ENCODE measurements at places on chromosomes 12 and 14. TPM values are rescaled to one million over a fixed set of nuclear protein-coding genes. Genes with fewer than 3 reads are reported as not detected.

The NEMF gene
- total RNA-seq = 92.4 TPM

GRCh38 chr14:95242870-95243269, 76.8 kb downstream of the CLMN start:
- DNase-seq = no peak

GRCh38 chr12:5965950-5966383, 20.9 kb upstream of the ANO2 start:
- DNase-seq = peak; percentile 72

GRCh38 chr14:49549881-49550280, 36.3 kb downstream of the RPS29 start:
- no peak for DNase-seq

The NAA25 gene
- total RNA-seq = 43.6 TPM

DNA sequence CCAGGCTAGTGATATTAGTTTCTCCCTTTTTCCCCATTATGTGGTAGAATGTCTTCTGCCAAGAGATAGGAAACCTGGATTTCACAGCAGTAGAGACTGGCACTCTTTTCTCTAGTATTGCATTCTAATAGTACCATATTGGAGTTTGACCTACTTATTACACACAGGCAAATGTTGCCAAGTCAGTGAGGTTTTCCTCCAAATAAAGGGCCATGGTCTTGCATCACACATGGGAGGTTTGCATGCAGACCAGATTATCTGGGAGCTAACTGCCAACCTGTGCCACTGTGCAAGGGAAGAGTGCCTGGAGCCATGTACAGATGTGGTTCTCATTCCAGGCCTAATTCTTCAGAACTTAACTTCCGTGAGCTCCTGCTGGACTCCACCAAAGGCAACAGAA, 113.3 kb downstream of the ANO6 start:
- no peak for DNase-seq

DNA sequence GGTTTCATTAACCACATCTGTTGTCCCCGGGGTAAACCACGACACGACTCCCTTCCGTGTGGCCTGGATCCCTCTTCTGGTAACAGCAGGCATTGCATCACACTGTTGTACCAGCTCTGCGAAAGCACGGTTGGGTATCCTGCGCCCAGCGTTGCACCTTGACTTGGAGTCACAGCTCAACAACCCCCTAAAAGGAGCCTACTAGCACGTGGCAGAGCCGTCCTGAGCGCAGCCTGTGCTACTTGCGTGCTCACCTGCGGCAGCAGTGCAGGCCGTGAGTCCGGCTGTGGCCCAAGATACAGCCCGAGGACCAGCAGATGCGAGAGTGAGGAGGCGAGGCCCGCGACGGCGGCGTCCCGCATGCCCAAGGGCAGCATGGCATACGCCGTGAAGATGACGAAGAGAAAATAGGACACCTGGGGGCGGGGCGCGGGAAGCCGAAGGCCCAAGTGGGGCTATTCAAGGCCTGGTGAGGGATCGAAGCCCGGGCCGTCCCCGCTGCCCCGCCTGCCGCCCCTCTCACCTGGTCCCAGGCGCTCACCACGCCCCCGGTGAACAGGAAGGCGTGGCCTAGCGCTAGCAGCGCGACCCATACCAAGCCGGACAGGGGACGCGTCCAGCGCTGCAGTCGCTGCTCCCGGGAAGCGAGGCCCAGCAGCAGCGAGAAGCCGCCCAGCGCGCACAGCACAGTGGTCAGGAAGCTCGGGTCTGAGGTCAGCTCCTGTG, 2.4 kb downstream of the ADCY4 start:
- DNase-seq = peak; percentile 85

The VPS29 gene
- total RNA-seq = 102 TPM

GRCh38 chr14:37565550-37565949, 29.5 kb downstream of the FOXA1 start:
- DNase-seq = no peak

- no peak for DNase-seq
These were observed 39.0 kb downstream of the ELK3 start for GRCh38 chr12:96233168-96233567.

The OR4E2 gene
- total RNA-seq = not detected

DNA sequence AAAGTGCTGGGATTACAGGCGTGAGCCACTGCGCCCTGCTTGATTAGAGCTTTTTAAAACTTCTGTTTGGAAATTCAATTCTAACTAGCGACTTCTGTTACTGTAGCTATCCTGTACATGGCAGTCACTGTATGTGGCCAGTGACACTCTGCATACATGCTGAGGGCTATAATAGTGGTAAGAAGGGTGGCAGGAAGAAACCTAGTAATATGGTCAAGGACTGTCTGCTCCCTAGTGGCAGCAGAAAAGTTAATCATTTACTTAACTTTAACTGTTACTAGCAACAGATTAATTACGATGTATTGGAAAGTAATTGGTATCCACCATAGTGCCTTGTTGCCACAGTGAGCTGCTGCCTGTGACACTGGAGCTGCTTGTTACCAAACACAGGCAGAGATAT, 149.0 kb downstream of the KITLG start:
- DNase-seq = no peak

- DNase-seq = no peak
These were observed 194.2 kb downstream of the GXYLT1 start for GRCh38 chr12:41950455-41950854.

- DNase-seq = no peak
These were observed 21.6 kb upstream of the TESC start for GRCh38 chr12:117120787-117121186.

The ERO1A gene
- total RNA-seq = 42.5 TPM

DNA sequence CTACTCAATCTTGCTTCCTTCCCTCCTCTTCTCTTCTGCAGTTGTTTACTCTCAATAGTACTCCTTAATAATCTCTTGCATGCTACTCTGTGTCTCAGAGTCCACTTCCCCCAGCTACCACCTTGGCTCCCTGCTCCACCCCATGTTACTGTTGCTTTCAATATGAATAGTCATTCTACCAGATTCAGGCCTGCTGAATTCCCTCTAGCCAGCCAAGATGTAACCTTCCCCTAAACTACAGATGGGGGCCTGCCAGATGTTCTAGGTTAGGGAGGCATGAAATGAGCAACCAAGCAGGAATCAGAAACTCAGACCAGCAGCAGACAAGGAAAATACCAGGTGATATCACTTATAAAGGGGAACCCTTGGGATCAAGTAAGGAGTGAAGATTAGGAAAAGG, 392.1 kb upstream of the DDHD1 start:
- DNase-seq = no peak

DNA sequence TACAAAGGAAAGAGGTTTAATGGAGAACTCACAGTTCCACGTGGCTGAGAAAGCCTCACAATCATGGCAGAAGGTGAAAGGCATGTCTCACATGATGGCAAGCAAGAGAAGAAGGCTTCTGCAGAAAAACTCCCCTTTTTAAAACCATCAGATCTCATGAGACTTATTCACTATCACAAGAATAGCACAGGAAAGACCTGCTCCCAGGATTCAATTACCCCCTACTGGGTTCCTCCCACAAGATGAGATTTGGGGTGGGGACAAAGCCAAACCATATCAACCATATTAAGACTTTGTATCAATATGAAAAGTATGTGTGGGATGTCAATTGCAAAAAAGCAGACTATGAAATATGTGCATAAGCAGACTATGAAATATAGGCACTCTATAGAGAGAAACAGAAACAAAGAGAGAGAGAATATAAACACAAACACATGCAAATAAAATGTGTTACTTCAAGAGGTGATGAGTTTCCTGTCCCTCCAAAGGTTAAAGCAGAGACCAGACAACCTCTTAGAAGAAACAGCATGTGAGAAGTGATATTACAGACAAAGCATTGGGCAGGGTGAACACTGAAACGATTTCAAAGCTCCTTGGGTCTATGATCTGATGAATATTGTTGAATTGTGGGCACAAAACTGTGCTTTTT, 151.2 kb upstream of the KRR1 start:
- DNase-seq = no peak

GRCh38 chr14:24943024-24943423, 106.9 kb downstream of the STXBP6 start:
- DNase-seq = peak; percentile 60

DNA sequence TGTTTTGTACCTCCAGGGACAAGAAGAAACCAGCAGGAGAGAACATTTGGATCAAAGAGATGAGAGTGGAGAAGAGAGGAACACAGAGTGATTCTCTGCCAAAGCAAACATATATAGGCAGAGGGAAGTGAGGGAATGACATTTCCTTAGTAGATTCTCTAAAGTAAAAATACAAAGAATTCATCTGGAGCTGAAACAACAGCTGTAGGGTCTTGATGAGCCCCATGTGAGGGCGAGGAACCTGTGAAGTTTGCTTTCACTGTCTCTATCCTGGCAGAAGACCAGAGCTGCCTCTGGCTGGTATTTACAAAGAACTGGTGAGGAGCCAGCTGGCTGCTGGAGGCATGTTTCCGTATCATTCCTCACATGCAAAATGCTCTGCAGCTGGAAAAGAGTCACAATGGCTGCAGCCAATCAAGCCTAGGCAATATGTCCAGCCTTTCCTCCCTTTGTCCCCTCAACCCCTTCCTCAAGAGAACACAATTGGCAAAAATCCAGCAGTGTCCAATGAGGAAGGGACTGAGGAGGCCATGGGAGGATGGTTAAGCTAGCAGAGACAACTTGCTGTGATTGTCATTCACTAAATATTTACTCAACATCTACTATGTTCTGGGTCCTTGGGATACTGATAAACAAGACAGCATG, 122.5 kb downstream of the PHLDA1 start:
- DNase-seq = peak; percentile 83

DNA sequence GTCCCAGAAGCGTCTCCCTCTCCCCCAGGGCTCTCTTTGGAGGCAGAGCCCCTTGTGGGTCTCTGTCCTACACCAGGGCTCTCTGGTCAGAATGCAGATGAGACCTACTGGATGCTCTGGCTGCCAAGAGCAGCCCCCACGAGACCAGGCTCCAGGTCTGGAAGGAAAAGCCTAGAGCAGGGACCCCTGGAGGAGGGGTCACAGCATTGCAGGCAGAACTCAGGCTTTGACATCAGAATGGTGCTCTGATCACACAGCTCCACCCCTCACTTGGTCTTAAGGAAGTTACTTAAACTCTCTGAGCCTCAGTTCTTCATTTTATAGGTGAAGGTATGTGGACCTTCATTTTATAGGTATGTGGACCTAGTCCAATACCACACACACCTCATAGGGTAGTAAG, 83.1 kb downstream of the ARL6IP4 start:
- DNase-seq = no peak

GRCh38 chr12:517538-517937, 57.8 kb downstream of the B4GALNT3 start:
- DNase-seq = no peak

- no peak for DNase-seq
These were observed 966 bp upstream of the PCBP2 start for GRCh38 chr12:53450936-53451335.

- DNase-seq = no peak
These were observed 12.5 kb downstream of the NRXN3 start for GRCh38 chr14:78182722-78183121.

- DNase-seq = no peak
These were observed 70.7 kb downstream of the TAOK3 start for GRCh38 chr12:118302053-118302452.

The KLRC2 gene
- 0.67 TPM for total RNA-seq

- no peak for DNase-seq
These were observed 74.2 kb upstream of the NAP1L1 start for GRCh38 chr12:76158518-76159321.

DNA sequence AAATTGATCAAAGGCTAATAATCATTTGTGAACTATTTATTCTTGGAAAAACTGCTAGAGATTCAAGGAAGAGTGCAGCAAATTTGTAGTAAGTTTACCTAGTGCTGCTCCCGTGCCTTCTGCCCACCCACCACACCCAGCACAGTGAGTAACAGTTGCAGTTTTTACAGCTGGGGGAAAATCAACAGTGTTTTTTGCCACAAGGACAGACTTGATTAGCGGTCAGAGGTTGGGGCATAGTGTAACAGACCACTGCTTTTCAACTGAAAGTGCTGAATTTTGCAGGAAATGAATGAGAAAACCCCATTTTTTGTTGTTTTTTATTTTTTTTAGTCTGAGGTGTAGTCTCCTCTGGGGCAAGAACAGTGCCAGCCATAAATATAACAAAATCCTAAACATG, 7.5 kb upstream of the KLRK1 start:
- no peak for DNase-seq

DNA sequence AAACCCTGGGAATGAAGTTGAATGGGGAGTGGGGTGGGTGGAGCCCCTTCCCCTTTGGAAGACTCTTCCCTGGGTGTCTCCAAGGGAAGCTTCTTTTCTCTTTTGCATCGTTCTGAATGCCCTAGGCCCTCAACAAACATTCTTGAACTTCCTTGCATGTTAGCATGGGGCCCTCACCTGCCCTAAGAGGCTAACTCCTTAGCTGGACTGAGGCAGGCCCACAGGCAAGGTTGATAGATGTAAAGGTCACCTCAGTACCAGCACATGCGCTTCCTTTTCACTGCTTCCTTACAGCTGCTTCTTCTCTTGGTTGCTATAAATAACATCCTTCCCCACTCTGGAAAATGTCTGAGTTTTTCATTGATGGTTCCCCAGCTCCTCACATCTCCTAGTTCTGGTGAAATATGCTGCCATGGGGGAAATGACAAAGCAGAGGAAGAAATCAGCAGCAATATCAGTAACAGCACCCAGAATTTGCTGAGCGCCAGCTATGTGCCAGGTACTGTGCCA, 160.6 kb upstream of the FRMD6 start:
- DNase-seq = no peak

GRCh38 chr12:110199339-110200123, 75.4 kb downstream of the IFT81 start:
- DNase-seq = no peak

DNA sequence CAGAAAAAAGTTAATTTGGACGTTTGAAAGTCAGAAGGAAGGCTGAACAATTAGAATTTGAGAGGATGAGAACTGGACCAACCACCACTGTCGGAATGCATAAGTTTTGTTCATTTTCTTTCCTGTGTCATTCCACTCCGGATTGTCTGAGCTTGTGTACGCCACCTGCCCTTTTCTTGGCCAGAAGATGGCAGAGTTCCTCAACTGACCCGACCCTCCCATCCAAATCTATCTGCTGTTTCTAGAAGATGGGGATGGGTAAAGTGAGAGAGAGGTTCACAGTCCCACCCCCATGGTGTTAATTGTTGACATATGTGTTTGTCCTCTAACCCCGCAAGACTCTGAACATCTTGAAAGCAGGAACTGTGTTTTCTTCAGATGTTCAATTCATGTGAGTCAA, 388.0 kb downstream of the VRK1 start:
- DNase-seq = no peak

- DNase-seq = no peak
These were observed 172.7 kb downstream of the FUT8 start for GRCh38 chr14:65585216-65585615.

GRCh38 chr12:124490584-124491305, 76.7 kb downstream of the NCOR2 start:
- DNase-seq = no peak

Data from sciatic nerve (tissue), 2 donors.